ENCODE measurements at places on chromosomes 5 and 9.

GRCh38 chr9:121844562-121844961 lies 193.1 kb downstream of the DAB2IP start:
- no peak for DNase-seq

- no peak for DNase-seq
These were observed 180.8 kb downstream of the CARTPT start for GRCh38 chr5:71899865-71900342.

GRCh38 chr9:120182011-120182410 lies 398.0 kb downstream of the CDK5RAP2 start:
- no peak for DNase-seq

GRCh38 chr5:164326219-164326618 lies 820.8 kb downstream of the MAT2B start:
- DNase-seq: no peak

- DNase-seq: no peak
These were observed 72.7 kb downstream of the MAP1B start for GRCh38 chr5:72179816-72180440.

DNA sequence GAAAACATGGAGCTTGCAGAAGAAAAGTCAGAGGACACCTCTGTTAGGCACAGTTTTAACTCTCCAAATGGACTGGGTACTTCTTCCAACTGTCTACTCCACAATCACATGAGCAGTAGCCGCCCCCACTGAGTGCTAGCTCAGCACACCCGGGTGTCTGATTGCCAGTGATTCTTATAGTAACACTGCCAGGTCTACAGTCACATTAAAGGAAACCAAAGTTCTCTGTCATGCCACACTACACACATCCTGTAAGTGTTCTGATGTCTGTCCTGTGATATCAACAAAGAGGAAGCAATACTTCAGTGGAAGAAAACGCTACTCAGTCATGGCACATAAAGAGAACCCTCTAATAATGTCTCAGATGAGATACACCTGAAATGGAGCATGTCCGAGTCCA lies at the start of gene HAVCR2:
Gene HAVCR2 (minus strand): TSS at position 69 of the 400 bp plus-strand sequence. CDS start 61 bp downstream, at position 8.
- DNase-seq: peak; percentile 45

GRCh38 chr5:156647034-156647451 lies 203.1 kb upstream of the PPP1R2B start:
- no peak for DNase-seq

DNA sequence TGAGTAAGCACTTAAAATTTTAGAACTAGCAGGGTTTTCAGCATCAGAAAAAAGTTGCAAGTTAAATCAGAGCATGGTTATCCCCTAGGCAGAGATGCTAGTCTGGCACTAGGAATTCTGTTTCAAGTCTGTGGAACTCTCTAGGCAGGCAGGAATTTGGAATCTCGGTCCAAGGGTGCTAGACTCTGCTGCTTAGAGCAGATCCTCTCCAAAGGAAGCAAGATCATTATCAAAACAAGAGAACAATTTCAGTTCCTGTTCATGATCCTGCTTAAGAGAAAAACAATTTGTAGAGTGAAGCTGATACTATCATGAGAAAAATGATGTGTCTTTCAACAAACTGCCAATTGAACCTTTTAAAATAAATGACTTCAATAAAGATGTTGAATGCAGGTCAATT lies 420.7 kb downstream of the KIF4B start:
- DNase-seq: no peak

DNA sequence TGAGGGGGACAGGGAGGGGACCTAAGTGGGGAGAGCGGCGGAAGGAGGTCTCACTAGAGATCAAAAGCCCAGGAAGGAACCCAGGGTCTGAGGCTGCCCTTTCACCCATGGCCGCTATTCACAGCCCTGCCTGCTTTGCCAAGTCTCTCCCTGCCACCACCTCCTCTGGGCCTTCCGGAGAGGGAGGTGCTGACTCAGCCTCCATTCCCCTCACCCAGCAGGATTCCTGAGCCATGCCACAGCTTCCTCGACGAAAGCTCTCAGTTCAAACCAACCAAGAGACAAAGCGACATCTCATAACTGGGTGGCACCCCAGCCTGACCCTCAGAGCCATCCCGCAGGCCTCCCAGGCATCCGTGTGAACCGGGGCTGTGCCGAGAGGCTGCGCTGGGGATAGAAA lies 36.7 kb downstream of the PAX5 start:
- DNase-seq: no peak

GRCh38 chr5:164909673-164910072 lies 1404.3 kb downstream of the MAT2B start:
- no peak for DNase-seq

DNA sequence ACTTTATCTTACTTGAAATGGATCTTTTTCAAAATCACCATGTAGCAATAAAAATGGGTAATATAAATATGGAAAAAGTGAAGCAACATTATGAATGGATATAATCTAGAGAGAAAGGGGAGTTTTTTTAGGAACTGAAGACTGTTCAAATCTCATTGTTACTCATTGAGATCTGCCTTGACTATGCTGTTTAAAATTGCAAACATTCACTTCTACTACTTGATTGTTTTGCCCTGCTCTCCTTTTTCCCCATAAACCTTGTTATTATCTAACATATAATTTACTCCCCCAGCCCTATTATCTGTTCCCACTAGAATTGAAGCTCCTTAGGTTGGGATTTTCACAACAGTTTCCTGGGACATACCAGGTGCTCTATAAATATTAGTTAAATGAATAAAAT lies 22.0 kb downstream of the PAM start:
- no peak for DNase-seq

- DNase-seq: no peak
These were observed 75.8 kb downstream of the OXCT1 start for GRCh38 chr5:41794471-41794870.

- DNase-seq: no peak
These were observed 218.8 kb upstream of the NR4A3 start for GRCh38 chr9:99602854-99603253.

DNA sequence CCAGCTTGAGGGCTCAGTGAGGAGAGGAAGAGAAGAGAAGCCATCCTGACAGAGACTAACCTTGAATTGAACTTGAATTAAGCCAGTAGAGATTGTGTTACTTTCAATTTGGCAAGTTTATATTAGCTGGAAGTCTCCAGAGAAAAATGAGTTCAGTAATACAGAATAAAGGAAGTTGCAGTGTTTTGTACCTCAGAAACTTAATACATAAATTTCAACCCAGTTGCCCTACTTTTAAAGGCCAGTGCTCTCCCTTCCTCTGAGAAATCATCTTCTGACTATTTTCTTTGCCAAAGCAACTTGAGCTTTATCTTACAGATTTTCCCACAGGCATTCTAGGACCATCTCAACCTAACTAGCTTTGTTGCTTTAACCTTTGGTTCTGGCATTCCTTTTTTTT lies 231.0 kb upstream of the GAS1 start:
- DNase-seq: no peak

DNA sequence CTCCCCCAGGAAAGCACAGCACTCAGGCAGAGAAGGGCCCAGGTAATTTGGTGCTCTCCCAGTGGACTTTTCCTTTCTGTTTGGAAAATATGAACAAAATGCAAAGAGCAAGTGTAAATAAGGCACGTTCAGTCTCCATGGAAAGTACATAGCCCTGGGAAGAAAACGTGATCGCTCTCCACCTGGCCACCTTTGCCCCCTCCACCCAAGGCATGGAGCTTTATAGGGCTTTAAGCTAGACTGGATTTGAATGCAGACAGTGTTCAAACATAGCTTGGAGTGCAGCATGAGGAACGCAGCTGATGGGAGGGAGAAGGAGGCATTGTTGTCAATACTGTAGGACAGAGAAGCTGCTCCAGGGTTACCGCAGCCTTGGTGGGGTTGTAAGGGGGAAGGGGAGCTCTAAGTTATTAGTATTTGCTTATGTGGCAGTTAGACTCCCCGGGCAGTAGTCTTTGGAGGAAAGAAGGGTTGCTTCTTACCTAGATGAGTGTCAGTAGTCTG lies 500.2 kb downstream of the SPOCK1 start:
- no peak for DNase-seq

GRCh38 chr5:159906943-159907342 lies 9.3 kb upstream of the ADRA1B start:
- no peak for DNase-seq

DNA sequence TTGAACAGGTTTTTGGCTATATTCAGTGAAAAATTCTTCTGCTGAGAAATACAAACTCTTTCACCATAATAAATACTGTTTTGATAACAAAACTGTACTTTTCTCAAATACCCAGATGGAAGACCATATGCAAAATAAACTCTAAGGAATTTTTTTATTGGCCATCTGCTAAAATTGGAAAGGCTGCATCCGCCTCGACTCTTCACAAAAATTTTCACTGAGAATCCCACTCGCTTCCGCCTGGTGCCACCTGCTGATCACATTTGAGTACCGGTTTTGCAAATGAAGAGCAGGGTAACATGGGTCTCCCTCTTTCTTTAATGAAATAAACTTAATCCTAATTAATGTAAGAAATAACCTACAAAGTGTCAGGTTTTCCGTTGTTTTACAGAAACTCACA lies 76.4 kb downstream of the TTLL11 start:
- no peak for DNase-seq

DNA sequence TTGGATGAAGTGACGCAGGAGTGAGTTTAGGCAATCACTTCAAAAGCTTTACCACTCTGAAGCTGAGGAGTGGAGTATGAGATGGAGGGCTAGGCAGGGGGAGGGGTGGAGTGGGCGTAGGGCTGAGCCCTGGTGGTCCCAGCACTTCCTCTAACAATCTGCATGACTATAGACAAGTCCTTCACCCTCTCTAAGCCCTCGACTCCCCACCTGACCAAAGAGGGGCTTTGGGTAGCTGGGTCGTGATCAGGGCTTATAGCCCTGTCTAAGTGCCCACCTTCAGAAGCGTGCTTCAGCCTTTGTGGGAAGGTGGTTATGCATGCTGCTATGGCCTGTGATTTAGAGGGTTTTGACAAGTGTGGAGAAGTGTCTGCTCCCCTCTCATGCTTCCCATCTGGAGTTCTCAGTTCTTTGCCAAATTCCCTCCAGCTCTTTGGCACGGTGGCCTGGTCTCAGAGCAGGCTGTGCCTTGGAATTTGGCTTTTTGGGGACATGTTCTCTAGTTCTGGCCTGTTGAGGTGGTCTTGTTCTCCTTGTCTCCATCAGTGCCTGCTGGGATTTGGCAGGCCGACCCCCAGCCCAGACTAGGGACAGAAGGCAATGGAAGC lies 53.0 kb downstream of the ACTBL2 start:
- DNase-seq: no peak

GRCh38 chr5:1490376-1490775 lies 33.4 kb downstream of the LPCAT1 start:
- DNase-seq: no peak

- no peak for DNase-seq
These were observed 146.5 kb upstream of the ABCA1 start for GRCh38 chr9:105074491-105074890.

- no peak for DNase-seq
These were observed 98.2 kb upstream of the CCNG1 start for GRCh38 chr5:163339148-163339547.

GRCh38 chr9:126275386-126276001 lies 51.1 kb upstream of the MVB12B start:
- no peak for DNase-seq

DNA sequence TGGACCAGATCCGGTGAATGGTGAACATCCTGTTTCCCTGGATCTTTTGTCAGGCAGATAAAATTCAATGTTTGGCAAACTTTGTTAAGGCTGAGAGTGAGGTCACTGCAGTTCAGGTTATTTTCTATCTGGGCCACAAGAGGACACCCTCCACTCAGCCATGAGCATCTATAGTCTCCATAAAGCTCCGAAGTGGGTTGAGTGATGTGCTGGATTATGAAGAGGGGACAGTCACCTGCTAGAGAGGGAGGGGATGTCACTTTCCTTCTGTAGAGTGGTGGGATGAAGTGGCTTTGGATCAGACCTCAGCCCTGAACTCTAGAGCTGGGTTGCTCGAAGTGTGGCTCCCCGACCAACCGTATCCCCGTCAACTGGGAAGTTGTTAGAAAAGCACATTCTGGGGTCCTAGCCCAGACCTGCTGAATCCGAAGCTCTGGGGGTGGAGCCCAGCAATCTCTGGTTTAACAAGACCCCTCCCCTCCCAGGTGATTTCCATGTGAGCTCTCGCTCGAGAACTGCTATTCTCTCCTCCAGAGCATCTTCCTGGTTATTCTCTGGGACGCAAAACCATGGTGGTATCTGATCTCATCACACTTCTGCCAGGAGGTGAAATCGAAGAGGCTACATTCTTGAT lies 31.8 kb upstream of the FGF1 start:
- no peak for DNase-seq

DNA sequence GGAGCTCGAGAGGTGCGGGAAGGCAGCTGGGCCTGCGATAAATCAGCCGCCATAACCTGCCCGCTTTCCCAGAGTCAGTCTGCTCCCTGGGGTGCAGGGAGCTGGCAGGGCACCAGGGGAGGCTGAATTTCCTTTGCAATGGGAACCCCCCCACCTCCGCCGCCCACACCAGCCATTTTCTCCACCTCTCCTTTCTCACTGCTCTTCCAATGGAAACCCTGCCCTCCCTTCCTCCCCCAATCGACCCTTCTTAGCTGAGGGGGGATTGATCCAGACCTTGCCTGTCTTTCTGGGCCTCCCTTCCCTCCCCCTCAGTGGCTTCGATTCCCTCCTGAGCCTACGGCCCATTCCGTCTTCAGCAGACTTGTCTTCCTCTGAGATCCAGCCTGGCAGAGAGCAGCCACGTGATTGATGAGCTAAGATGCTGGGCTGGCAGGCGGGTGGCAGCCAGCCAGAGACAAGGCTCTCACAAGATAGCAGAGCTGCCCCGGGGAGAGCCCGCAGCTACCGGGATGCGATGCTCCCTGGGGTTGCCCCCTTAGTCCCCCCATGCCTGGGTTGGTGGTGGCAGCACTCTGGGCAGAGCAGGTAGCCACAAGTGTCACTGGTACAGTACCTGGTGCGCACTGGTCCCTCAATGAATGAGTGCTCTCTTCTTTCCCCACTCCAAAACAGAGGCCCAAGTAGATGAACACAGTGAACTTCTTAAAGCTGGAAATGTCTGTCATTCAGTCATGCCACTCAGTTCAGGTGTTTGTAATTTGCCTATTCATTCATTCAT lies 53.7 kb upstream of the FABP6 start:
- no peak for DNase-seq

DNA sequence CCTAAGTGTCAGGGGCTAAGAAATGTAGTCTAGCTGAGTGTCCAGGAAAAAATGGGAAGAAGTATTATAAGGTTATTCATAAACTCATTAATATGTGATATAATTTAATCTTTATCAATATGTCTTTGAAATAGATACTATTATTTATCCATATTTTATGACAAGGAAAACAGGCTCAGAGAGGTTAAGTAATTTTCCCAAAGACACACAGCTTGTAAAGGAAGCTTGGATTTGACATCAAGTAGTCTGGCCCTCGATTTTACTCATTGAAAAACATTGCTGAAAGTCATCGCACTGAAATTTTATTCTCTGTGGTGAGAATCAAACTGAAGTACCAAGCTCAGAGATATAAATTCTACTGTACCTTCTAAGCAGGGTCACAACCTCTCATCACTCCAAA lies 276.9 kb downstream of the MSX2 start:
- no peak for DNase-seq

Data from T-cell (primary cell).